ENCODE measurements at places on chromosomes 1 and 21. TPM values are rescaled to one million over a fixed set of nuclear protein-coding genes. Genes with fewer than 3 reads are reported as not detected.

DNA sequence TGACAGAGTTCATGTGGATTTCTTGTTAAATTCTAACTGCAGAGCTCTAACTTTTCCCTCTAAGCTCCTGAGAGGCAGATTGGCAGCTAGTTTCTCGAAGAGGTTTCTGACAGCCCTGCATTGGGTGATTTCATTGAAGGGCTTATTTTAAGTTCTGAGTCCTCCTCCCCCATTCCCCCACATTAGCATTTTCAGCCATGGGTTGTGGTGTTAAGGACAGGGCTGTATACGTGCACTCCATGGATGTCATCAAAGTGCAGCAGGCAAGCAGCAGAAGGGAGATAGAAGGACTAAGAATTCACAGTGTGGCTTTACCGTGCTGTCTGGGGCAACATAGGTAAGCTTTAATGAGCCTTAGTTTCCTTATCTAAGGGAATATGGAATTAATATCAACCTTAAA, 19.0 kb downstream of the CRYZ start:
- DNase-seq: no peak

- no peak for DNase-seq
Observed at GRCh38 chr1:236947794-236948193, 56.4 kb downstream of the MT1HL1 start.

DNA sequence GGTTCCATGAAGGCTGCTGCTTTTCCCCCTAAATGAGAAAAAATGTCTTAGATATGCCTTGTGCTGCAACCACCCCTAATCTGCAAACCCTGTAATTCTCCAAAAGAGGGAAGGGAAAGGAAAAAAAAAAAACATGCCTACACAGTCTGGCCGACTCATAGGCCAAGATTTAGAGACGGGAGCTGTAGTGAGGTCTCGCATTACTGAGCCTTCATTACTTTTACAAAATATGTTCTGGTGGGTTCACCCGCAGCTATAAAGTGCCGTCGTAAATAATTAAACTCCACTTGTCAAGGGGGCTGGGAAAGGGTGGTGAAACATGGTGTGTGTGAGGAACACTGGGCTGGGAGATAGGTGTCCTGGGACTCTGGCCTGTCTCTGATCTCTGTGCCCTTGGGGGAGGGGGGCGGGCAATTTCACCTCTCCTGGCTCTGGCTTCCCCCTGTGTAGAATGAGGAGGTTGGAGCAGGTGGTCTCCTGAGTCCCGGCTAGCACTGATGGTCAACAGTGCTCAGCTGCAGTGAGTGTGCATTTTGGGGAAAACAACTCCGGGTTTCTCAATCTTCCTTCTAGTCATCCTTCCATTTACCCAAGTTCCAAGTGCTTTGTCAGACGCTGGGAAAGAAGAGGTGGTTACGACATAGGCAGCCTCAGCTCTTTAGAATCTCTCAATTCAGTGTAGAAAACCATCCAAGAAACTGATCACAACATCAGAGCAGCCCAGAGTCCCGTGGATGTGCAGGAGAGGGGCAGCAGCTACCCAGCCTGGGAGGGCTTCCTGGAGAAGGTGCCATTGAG, 82.3 kb downstream of the ACTL8 start:
- DNase-seq: no peak

GCSAML gene
- total RNA-seq: not detected

- no peak for DNase-seq
Observed at GRCh38 chr21:17925899-17926298, 106.7 kb upstream of the C21orf91 start.

DNA sequence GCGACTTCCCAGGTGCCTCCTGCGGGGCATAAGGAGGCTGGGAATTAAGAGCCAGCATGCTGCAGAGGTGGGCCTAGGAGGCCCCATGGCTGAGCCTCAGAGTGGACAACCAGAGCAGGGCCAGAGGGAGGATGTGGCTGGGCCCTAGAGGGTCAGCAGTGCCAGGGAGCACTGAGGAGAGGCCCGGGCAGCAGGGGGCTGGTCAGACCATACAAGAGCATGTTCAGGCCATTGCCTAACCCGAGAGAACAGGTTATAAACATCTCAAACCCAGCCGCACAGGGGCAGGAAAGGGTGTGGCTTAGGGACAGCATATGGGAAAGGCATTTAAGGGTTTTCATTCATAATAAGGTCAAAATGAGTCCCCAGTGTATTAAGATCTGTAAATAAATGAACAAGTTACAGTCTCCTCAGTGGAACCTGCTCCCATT, 51.1 kb downstream of the IER5 start:
- DNase-seq: no peak
